ENCODE measurements at places on chromosomes 13 and 19.

GRCh38 chr13:94343243-94343585 is 136.3 kb downstream of the DCT start:
- DNase-seq: no peak

GRCh38 chr13:27379694-27380641 is 44.5 kb upstream of the GTF3A start:
- DNase-seq: peak; percentile 21

- no peak for DNase-seq
Measured at GRCh38 chr13:110306960-110307766, at the start of the genes COL4A1 and COL4A2. Gene COL4A1, minus strand, starts transcription at chr13:110307157. Its CDS starts 130 bp downstream, at chr13:110307027. Gene COL4A2, plus strand, starts transcription at chr13:110307284. Its CDS starts 620 bp downstream, at chr13:110307904.

- no peak for DNase-seq
Measured at GRCh38 chr13:106599875-106600797, 32.2 kb upstream of the ARGLU1 start.

- no peak for DNase-seq
Measured at GRCh38 chr19:12093777-12094176, 29.2 kb downstream of the ZNF844 start.

DNA sequence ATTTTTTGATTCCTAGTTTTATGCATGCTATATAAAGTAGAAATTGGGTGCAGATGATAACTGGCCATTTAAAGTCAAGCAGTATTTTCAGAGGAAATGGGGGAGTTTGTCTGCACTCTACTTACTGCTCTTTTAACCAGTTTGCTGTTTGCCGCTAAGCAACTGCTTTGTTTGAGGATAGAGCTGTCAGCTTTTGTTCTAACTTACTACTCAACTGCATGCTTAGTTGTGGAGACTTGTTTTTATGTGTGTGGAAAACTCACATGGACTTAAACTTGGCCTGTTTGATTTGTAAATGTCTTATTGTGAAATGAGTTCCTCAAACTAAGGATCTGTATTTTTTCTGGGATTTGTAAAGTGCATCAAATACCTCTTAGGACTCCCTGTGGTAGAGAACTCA is 591.1 kb downstream of the PCDH9 start:
- DNase-seq: no peak

DNA sequence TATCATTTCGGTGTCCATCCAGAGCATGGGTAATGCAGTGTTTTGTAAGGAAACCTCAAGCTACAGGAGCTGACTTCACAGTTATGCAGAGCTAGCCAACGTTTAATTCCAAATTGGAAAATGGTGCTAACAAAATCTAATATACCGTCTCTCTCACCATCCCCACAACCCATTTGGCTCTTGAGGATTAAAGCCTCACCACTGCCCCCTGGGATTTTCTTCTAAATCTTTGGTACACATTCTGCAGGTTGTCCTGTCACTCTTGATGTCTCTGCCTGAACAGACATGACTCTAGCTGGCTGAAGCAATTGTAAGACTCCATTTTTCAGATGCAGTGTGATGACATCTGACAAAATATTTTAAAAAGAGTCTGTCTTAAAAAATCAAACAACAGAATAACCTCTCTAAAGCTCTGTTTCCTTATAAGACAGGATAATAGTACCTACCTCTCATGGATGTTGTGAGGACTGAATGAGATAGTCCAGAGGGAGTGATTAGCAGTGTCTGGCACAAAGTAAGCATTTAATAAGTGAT is 451.8 kb downstream of the SUCLA2 start:
- no peak for DNase-seq

Measured in hematopoietic multipotent progenitor cell treated with erythropoietin and hydrocortisone succinate and interleukin-3 and kit ligand, for 17 days (in vitro differentiated cells).